ENCODE measurements at places on chromosomes 6 and 20.

DNA sequence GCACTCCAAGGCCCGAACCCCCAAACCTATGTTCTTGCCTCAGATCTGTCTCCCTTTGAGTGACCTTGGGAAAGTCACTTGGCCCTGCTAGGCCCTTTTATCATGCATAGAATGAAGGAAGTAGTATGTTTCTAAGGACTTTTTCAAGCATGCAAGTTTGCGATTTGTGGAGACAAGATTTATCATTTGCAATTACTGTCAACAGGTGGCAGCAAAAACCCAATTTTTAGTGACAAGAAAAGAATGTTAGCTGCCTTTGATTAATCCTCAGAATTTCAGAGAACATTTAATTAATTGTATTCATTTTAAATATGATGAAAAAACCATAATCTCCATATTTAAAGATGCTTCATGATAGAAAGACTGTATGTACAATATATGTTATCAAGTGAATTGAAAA, 28.3 kb upstream of the PREP start:
- peak; percentile 71 for DNase-seq

DNA sequence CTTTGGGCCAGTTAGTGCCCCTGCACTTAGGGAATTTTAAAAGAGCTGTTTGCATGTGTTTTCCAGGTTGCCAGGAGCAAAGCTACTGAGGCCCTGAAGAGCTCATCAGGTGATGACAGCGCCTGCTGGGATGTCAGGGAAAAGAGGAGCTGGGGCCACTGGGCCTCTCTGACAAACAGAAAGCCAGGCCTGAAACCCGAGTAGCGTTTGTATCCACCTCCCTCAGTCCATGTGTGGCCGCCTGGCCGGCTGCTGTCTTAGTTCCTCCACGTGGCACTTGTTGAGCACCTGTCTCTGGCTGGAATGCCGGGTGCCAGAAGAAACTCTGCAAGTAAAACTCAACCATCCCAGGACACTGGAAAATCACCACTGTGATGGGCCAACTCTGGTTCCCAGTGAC, 601.2 kb downstream of the CDH26 start:
- DNase-seq = no peak

DNA sequence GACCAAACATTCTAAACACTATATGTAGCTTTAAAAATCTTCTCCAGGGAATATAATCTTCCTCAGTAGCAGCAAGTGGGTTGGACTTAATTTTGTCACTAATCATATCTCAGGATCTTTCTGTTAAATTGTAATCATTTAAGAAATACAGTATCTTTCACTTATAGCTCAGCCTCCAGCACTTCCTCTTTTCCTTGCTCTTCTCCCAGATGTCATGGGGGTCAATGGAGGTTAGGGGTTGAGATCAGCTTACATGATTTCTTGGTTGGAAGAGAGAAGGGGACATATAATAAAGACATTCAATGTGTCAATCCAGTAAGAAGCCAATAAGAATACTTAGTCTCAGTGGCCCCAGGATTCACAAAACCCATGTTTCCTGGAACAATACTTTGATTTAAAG, 15.7 kb upstream of the REPS1 start:
- DNase-seq = no peak

DNA sequence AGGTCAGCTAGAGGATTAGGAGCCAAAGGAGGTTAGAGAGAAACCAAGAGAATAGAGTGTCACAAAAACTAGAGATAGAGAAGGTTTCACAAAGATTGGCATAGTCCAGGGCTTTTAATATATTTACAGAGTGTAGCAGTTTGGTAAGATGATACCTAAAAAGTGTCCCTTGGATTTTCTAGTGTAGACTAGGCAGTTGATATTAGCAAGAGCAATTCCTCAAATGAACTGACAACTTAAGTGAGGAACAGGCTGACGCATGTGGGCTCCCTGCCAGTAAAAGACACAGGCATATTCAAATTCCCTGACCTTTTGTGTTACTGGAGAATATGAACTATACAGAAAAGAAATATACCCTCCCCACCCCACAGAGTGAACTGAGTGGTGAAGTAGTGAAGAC, 40.1 kb downstream of the VTA1 start:
- no peak for DNase-seq

GRCh38 chr6:111124406-111124805, 37.1 kb downstream of the SLC16A10 start:
- no peak for DNase-seq

GRCh38 chr6:69790629-69791028, 6.2 kb downstream of the LMBRD1 start:
- DNase-seq = no peak

- peak; percentile 48 for DNase-seq
Observed at GRCh38 chr20:5402903-5403531, 86.3 kb upstream of the PROKR2 start.

DNA sequence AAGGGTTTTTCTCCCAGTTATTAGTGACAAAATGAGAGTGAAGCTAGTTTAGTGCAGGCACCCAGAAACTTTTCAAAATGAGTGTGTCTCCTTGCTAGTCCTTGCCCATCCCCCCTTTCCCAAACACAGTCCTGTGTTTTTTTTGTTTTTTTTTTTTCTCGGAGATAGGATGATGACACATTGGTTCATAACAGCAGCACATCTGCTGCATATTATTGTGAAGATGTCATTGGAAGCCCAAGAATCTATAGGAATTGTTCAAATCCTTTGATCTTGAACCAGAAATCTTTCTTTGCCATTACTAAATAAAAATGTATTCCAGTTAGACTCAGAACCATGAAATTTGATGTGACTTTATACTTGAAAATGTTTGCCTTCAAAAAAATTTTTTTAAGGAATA, 162.4 kb downstream of the FRK start:
- DNase-seq = no peak
